ENCODE measurements at places on chromosomes 1 and 21.

DNA sequence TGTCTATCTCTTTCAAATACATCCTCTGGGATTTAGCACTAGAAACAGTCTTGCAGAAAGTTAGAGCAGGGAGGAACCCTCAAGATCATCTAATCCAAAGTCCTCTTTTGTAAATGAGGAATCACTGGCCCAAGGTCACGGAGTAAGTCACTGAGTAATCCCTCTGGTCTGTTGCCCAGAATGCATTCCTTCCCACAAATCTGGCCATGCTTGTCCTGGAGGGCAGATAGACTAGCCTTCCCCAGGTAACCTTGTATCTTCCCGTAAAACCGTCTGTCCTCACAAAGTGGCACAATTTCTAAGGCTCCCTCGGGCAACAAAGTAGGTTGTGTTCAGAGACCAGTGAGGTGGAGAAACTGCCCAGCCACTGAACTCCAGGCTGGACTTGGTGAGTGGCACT is 46.2 kb downstream of the DDR2 start:
- no peak for DNase-seq

DNA sequence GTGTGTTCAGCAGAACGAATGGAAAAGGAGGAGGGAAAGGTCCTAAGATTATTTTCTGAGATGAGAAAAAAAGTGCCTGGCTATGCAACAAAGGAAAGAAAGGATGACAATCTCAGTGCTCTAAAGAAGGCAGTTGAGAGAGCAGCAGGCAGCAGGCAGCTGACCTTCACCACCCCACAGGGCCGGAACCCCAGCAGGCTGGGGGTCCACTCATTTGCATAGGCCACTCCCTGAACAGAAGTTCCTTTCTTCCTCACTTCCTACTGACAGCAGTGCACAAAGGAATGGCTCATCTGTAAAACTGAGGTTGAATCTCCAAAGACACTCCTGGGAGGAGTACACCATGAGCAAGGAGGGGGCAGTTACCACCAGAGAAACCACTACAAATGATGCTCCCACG is 41.4 kb upstream of the TNR start:
- DNase-seq, result no peak

DNA sequence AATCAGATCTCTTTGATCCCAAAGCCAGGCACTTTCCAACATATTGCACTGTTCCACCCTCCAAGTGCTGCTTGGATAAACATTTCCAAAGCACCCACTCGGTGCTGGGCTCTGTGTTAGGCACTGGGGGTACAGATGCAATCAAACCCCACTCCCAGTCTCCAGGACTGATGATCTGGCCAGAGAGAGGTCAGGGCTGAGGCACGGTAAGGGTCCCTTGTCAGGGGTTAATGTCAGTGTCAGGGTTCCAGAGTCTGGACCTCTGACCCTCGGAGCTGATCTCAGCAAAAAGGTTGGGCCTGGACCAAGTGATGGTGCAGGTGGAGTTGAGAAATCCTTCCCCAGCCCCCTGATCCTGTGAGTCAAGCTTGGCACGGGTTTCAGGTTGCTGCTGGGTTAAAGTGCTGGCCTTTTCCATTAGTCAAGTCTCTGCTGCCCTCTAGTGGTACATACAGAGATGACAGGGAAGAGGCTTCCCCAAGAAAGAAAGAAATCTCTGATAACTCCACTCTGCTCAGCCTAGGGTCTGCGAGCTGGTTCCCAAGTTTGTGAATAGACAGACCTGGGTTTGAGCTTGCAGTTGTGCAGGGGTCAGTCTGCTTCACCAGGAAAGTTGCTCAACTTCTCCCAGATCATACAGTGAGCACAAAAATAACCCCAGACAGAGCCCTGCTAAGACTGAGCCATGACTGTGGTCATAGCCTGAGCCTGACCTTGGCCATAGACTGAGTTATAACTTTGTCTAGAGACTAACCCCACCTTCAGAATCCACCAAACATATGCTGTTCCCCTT is 74.6 kb downstream of the DMRTA2 start:
- DNase-seq, result no peak

- no peak for DNase-seq
Observed at GRCh38 chr1:206609229-206609991, 2.9 kb downstream of the EIF2D start.

DNA sequence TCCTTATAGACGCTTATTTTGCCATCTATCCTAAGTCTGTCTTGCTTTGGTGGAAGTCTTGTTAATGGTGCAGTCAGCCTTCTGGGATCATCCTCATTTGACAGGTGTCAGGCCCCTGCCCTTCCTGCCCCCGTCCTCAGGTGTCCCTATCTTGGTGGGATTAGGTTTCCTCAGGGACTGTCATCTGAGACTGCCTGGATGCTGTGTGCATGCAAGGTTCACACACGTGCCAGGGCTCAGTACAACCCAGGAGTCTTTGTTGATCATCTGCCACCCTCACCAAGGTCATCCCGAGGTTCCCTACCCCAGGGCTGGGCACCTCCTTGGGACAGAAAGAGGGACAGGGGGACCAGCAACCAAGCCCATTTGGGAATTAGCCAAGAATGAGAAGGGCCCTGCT is 18.0 kb downstream of the PADI2 start:
- no peak for DNase-seq

GRCh38 chr1:108691128-108691941 is 775 bp upstream of the PRPF38B start:
- DNase-seq, result no peak

DNA sequence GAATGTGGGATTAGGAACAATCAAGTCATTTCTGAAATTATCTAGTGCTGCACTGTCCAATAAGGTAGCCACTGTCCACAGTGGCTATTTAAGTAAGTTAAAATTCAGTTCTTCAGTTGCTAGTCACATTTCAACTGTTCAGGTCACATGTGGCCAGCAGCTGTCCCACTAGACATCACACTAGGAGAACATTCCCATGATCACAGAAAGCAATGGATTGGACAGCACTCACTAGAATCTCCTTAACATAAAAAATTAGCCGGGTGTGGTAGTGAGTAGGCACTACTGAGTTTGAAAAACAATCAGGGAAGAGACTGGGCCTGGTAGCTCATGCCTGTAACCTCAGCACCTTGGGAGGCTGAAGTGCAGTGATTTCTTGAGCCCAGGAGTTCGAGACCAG is 33.6 kb downstream of the NUP133 start:
- no peak for DNase-seq

DNA sequence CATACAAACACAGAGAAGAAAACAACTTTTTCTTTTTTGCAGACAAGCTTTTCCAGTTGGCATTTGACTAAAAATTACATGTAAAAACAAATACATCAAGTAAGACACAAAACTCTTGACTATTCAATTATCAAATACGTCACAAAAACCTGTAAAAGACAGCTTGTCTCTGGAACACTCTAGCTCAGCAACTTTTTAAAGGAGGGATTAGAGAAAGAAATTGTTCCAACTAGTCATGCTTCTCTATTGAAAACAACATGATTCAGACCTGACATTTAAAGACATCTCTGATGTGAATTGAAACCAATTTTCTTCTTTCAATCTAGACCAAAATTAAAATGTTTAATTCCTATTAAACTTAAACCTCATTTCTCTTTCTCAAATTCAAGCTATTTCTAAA is 30.3 kb downstream of the SMYD3 start:
- DNase-seq, result no peak

DNA sequence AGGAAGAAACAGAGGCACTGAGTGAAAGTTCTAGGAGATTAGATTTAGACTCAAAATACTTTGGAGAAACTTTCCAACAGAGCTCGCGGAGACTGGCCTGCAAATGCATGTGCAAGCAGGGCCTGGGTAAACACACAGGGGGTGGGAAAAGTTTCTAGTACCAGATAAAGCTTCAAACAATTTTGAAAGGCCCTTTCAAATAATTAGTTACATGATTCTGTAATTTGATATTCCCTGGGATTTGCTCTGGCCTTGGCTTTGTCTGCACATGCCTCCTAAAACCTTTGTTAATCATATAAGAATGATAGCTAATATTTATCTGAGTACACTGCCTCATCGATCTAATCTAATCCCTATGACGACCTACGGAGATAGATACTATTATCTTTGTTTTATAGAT is 31.3 kb downstream of the VTCN1 start:
- DNase-seq, result no peak

- DNase-seq, result no peak
Observed at GRCh38 chr1:1543706-1544099, 3.3 kb upstream of the TMEM240 start.

DNA sequence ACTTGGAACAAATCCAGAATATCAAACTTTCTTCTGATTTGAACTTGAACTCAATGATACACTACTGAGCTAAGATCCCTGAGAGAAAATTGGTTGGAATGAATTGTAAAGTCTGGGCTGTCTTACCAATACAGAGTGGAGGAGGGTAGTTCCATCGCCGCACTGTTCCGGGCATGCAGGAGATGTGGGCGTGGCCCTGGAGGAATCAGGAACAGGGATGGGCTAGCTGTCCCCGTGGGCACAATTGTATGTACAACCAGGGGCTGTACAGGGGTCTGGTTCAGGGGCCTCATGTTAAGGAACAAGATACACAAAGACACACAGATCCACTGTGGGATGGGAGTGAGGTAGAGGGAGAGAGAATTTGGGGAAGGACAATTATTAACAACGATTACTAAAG is 144.3 kb downstream of the ZSCAN20 start:
- no peak for DNase-seq

- no peak for DNase-seq
Observed at GRCh38 chr1:54857141-54857540, 29.9 kb downstream of the DHCR24 start.

DNA sequence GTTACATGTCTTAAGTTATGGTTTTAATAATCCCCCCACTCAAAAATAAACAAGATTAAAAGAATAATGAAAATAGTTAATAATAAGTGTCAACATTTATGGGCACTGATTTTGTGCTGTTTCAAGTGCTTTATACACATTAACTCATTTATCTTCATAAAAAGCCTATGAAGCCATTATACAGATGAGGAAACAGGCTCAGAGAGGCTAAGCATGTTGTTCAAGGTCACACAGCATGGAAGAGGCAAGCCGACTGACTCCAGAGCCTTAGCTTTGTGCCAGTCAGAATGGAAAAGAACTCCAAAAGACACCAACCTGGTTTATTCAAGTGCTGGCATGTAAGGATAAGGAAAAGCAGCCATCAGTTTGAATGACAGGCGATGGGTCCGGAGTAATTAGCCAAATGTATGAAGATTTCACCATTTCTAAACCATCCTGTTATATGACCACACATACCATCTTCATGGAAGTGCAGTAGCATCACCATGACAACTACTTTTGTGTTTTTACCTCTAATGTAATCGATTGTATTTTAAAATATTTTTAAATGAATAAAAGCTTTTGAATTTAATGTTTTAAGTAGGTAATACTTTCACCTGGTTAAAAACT is 14.4 kb upstream of the ID3 start:
- no peak for DNase-seq

GRCh38 chr1:6220236-6220635 is 14.3 kb downstream of the RNF207 start:
- no peak for DNase-seq

GRCh38 chr1:160007577-160008200 is 24.1 kb downstream of the PIGM start:
- DNase-seq, result no peak

DNA sequence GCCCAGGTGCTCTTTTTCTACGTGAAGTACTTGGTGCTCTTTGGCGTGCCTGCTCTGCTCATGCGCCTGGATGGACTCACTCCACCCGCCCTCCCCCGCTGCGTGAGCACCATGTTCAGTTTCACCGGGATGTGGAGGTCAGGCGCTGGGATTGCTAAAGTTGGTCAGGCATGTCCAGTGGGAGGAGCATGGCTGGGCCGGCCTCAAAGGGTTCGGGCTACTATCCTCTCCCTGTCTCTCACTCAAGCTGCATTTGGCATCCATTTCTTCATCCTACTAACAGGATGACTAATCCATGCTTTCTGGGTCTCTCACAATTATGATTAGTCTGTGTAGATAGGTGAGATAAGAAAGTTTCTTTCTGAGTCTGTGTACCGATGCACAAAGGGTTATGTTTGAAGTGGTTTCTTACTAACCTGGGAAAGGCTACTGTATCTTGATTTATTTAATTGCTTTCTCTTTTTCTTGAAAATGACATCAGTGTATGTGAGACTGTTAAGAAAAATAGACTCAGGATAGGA is 135.9 kb downstream of the HHAT start:
- DNase-seq, result no peak

DNA sequence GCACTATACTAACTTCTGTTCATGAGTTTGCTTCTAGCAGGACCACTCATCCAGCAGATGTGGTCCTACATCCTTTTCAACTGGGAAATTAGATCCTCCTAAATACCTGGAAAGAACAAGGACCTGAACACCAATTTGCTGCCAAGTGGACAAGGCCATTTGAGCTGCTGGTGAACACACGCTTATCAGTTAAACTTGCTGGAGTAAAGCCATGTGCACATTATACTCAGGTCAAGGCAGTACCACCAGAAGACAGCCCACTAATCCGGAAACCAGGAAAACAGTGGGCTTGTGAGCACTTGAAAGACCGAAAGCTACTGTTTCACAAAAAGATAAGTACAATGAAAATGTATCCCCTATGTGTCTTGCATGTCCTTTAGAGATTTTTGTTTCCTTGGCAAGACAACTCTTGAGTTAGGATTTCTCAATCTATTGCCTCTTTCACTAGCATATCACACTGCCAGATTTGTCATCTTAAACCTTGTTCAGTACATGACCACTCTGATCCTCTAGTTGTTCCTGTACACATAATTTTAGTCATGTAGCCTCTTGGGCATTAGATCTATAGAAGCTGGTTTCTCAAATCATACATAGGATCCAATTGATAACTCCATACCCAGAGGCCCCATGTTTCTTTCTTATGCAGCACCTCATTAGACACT is 4.5 kb upstream of the REN start:
- DNase-seq, result no peak

DNA sequence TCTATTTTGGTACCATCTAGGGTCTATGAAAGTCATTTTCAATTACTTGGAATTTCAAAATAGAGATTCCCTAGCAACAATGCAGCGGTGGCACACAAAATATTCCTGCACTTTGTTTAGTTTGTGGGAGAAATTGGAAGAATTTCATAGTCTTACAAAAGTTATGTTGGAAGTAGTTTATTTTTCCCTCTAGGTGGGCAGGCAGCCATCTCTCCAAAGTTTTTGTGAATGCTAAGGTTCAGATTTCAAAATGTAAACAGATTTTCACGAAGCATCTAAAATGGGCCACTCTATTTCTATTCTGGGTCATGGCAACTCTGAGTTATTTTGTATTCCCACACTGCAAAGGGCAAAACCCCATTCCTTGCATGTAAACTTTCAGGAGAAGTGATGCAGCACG is 8.0 kb downstream of the SMCP start:
- no peak for DNase-seq

- no peak for DNase-seq
Observed at GRCh38 chr1:163271535-163271934, 50.2 kb upstream of the NUF2 start.

- DNase-seq, result no peak
Observed at GRCh38 chr1:190373705-190374336, 103.8 kb downstream of the BRINP3 start.

- no peak for DNase-seq
Observed at GRCh38 chr1:172378109-172378760, 42.2 kb upstream of the C1orf105 start.

- no peak for DNase-seq
Observed at GRCh38 chr1:215517441-215517891, 49.6 kb upstream of the KCTD3 start.

Data from activated CD8-positive, alpha-beta memory T cell treated with anti-CD3 and anti-CD28 coated beads for 1 hour (primary cell).